ENCODE measurements at places on chromosomes 4 and X.

- DNase-seq: no peak
These were observed 147.2 kb downstream of the GLRA3 start for GRCh38 chr4:174681723-174682300.

GRCh38 chr4:78477276-78477675 is 74.3 kb upstream of the ANXA3 start:
- DNase-seq: no peak

GRCh38 chrX:19373351-19373891 is 29.7 kb downstream of the PDHA1 start:
- no peak for DNase-seq

DNA sequence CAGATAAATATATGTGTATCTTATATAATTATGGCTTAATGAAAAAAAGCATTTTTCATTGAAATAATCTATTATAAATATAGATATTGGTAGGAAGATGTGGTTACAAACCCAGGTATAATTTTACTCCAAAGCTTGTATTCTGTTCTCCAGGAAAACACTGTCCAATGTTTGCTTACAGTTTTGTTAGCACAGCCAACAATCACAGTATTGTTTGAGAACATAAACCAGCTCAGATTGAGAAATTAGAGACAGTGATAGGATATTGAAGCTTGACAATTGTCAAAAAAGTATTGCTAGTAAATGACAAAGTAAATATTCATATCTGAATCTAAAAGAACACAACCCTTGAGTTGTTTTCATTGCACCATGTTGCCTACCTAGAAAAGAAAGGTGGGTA is 228.8 kb downstream of the ADGRL3 start:
- no peak for DNase-seq

DNA sequence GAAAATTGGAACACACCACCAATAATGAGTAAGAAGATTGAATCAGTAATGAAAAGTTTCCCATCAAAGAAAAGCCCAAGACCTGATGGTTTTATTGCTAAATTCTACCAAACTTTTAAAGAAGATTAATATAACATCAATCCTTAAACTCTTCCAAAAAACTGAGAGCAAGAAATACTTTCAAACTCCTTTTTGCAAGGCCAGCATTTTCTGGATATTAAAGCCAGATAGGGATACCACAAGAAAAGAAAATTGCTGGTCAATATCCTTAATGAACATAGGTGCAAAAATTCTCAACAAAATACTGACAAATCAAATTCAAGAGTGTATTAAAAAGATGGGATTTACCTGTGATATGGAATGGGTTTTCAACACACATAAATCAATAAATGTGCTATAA is 484.6 kb downstream of the ANKRD50 start:
- DNase-seq: no peak

DNA sequence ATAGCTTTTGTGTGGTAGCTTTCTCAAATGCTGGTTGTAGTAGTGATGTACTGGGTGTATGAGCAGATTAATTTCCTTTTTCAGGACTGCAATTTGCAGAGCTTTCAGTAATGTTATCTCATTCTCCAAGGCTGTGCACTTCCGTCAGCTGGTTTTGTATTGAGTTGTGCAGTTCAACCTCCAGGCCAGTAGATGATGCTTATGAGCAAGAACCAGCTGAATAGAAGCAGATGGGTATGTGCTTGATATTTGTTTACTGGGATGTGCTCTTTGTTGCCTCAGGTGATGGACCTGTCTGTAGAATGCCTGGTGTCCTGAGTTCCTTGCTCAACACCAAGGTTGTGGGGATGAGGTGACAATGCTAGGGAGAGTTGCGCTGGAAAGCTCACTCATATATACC is 462.8 kb downstream of the PCDH18 start:
- DNase-seq: no peak

Measured in T47D (cell line).